ENCODE measurements at places on chromosomes 11 and 22. TPM values are rescaled to one million over a fixed set of nuclear protein-coding genes. Genes with fewer than 3 reads are reported as not detected.

DNA sequence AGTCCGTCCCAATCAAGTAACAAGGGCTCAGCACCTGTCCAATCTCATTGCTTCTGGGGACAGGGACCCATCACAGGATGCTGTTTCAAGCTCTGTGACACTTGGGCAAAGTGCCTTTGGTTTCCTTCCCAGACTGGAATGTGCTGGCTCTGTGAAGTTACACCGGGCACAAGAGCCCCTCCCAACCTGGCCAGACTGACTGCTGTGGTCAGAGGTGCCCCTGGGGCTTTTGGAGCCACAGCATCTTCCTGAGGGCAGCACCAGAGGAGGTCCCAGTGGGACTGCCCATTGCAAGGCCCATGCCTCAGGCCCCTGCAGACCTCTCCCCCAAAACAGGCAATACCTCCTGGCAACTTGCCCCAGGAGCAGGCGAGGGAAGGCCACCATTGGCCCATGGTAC is 155.2 kb upstream of the GRK3 start:
- no peak for DNase-seq

OPCML gene
- not detected for total RNA-seq

C1QTNF5 gene
- total RNA-seq, result not detected

DNA sequence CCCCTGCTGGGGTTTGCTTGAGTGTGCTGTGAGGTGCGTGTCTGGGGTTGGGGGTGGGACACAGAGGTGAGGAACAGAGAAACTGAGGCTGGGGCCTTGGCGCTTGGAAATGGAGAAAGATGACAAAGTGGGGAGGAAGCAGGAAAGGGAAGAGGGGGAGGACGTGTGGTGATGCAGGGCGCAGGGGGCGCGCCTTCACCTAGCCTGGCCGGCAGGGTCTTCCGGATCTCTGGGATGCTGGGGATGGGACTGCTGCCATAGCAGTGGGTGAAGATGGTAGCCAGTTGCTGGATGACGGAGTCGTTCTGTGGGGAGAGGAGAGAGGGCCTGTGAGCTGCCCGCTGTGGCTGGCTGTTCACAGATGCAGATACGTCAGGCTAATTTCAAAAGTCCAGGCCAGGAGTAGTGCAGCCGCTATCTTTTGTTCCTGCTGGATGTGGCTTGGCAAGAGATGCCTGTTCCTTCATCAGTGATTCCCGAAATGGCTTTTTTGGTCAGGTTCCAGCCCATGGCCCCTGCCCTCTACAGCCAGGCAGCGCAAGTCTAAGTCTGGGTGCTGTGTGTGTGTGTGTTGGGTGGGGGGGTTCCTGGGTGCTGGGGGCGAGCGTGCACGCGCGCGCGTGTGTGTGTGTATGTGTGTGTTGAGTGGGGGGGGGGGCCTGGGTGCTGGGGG is 54.8 kb downstream of the NAT10 start:
- no peak for DNase-seq

- DNase-seq, result no peak
Observed at GRCh38 chr11:129457321-129457720, 81.7 kb downstream of the BARX2 start.

CNTN5 gene
- not detected for total RNA-seq

SORL1 gene
- total RNA-seq, result 519 TPM

DNA sequence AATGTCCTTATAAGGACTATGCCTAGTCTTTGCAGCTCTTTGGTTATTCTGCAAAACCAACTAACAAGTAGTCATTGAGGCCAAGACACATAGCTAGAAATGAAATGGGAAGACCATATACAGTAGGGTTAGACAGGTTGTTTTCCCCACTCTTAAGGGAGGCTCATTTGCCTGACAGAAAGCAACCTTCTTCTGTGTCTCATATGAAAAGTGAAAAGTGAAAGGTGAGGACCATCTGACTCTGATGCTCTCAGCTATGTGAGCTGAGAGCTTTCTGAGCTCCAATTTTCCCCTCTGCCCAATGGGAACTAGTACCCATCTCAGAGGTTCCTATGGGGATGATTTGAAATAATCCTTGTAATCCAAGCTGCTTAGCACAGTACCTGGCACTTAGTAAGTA is 142.0 kb upstream of the BDNF start:
- DNase-seq, result no peak

SCARF2 gene
- 1.8 TPM for total RNA-seq

GRCh38 chr11:128375961-128376360 is 211.4 kb downstream of the ETS1 start:
- no peak for DNase-seq

OR10A4 gene
- not detected for total RNA-seq

DNA sequence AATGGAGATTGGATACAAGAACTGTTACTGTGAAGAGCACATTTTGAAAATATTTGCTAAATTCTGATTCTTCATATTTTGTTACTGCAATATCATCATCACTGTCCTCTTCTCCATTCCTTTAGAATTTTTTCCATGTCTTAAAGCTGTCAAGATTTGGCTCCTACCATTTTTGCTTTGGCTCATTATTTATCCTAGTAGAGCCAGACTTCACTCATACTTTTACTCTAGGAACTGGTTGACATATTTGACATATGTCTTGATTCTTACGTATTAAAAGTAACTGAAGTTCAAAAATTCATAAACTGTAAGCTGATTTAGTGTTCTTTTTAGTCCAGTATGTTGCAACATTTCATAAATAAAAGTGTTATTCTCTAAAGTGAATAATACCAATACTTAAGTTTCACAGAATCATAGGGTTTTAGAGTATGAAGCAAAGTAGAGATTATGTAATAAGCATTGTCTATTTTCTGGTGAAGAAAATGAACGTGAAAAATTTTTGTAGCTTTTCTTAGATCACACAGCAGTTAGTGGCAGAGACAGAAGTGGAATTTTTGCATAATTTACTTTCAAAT is 225.6 kb downstream of the TMEM135 start:
- no peak for DNase-seq
